Spleen (tissue), 13 donors: ENCODE measurements at places on chromosomes 12 and 14.
A peak's percentile ranks its signal among the peaks of the same experiment; 100 is the strongest.

- no peaks in the 10 kb centered on the region for H3K27me3 ChIP-seq
- H3K27ac ChIP-seq: no peak overlapping the region
- no peak for DNase-seq
- no peak overlapping the region for H3K4me3 ChIP-seq
- H3K36me3 ChIP-seq: peaks cover 54% of the 10 kb centered on the region
Measured at GRCh38 chr12:68297929-68298328, 34.2 kb downstream of the MDM1 start.

- no peak for DNase-seq
- H3K36me3 ChIP-seq: no peaks in the 10 kb centered on the region
- H3K4me1 ChIP-seq: no peaks in the 10 kb centered on the region
- H3K27ac ChIP-seq: no peak overlapping the region
- no peak overlapping the region for H3K4me3 ChIP-seq
Measured at GRCh38 chr12:47066278-47067025, 13.0 kb upstream of the PCED1B start.

GRCh38 chr12:124543052-124543589 is 24.3 kb downstream of the NCOR2 start:
- H3K36me3 ChIP-seq: no peaks in the 10 kb centered on the region
- H3K4me3 ChIP-seq: no peak overlapping the region
- peaks cover 59% of the 10 kb centered on the region for H3K4me1 ChIP-seq
- H3K27ac ChIP-seq: peak overlapping the region; percentile 70
- DNase-seq: peak; percentile 77

DNA sequence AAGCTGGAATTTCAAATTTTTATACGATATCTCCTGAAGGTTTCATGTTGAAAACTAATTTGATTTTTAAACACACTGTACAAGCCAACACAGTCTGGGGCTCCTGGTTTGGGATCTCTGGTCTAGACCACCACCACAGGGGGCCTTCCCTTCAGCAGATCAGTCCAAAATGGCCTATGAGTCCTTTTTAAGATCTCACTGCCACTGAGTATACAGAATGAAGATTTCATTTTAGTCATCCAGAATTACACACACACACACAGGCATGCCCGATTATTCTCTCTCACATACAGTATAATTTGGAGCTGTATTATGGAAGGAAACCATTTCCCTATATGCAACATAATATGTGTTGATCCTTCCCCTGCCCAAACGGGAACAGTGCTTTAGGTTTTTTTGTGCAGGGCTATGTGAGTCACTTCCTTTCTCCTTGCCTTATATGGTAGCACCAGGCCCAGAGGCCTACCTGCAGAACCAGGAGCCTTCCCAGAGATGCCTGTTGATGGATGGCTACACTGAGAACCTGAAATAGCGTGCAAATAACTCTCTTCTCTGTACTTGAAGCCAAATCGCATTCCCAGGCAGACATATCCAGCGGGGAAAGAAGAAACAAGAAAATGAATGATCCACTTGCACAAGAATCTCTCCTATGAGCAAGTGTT is 28.1 kb upstream of the WNK1 start:
- DNase-seq: no peak
- H3K36me3 ChIP-seq: no peaks in the 10 kb centered on the region
- no peaks in the 10 kb centered on the region for H3K27me3 ChIP-seq
- H3K4me3 ChIP-seq: no peak overlapping the region
- peak overlapping the region; percentile 14 for H3K27ac ChIP-seq
- H3K4me1 ChIP-seq: peaks cover 50% of the 10 kb centered on the region

DNA sequence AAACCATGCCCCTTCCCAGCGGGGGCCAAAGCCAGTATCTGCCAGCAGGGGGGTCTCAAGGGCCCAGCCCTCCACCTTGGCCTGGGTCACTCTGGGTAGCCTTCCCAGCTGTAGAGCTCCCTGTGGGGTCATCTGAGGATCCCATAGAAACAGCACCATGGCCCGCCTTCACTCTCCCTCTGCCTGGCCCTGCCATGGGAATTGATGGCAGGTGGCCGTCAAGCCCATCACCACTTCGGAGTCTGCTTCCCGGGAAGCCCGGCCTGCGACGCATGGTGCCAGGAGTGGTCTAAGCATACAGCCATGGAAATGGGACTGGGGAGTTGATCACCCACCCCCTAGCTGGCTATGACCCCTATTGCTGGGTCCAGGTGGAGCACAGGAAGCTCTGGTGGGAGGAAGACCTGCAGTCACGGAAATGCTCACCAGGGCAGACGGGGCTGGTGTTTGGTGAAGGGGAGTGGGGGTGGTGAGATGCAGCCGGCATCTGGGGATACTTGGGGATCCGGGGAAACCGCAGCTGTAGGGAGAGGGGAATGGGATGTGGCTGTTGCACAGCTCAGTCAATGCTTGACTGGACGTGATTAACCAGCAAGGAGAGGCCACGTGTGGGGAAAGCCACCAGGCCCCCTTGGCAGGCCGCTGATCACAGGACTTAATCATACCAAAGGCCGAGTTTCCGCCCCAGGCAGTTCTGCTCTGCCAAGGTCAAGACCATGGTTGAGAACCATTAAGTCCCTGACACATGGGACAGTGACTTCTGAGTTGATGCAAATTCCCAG is 52.2 kb upstream of the DIO3 start:
- H3K36me3 ChIP-seq: no peaks in the 10 kb centered on the region
- H3K27ac ChIP-seq: no peak overlapping the region
- no peaks in the 10 kb centered on the region for H3K4me1 ChIP-seq
- H3K27me3 ChIP-seq: no peaks in the 10 kb centered on the region
- no peak overlapping the region for H3K4me3 ChIP-seq
- DNase-seq: peak; percentile 65

DNA sequence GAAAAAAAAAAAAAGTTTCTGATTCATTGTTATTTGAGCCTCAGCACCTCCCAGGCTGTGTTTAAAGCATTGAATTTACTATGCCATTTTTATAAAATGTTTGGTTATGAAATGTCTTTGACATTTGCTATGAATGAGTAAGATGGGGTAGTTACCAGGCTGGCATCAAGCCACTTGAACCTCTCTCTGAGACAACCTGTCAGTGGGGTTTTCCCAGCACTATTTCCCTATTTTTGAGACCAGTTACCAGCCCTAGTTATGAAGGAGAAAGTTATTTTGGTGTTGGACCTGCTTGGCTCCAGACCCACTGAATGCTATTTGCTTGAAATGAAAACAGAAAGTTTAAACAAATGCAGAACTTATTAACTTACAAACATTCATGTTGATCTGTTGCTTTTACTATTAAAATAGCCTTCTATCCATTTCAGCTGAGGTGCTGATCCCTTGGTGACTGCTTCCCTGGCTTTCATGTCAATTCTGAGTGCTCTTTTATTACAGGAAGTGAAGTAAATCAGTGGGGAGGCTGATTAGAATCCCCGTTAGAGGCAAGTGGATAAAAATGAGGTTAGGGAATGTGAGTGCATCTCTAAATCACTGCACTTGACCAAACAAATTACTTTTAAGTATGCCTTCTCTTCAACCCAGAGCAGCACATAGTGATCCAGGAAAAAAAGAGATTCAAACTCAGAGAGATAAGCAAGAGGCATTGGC is 37.8 kb downstream of the LLPH start:
- H3K27me3 ChIP-seq: no peaks in the 10 kb centered on the region
- DNase-seq: no peak
- H3K4me3 ChIP-seq: no peak overlapping the region
- H3K36me3 ChIP-seq: no peaks in the 10 kb centered on the region
- H3K27ac ChIP-seq: no peak overlapping the region
- H3K4me1 ChIP-seq: peaks cover 5% of the 10 kb centered on the region

DNA sequence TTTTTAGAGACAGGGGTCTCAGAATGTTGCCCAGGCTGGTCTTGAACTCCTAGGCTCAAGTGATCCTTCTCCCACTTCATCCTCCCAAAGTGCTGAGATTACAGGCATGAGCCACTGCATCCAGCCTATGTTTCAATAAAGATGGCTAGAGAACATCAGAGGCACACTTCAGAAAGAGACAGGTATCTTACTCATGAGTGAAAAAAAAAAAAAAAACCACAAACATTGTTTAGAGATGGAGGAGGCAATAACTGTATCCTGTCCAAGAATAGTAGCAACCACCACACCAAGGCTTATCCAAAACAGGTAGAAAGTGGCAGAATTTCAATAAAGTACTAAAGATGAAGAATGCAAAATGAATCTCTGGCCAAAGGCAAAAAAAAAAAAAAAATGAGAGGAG is 30.3 kb downstream of the EEA1 start:
- H3K27me3 ChIP-seq: no peaks in the 10 kb centered on the region
- H3K36me3 ChIP-seq: no peaks in the 10 kb centered on the region
- H3K4me3 ChIP-seq: no peak overlapping the region
- peaks cover 31% of the 10 kb centered on the region for H3K4me1 ChIP-seq

DNA sequence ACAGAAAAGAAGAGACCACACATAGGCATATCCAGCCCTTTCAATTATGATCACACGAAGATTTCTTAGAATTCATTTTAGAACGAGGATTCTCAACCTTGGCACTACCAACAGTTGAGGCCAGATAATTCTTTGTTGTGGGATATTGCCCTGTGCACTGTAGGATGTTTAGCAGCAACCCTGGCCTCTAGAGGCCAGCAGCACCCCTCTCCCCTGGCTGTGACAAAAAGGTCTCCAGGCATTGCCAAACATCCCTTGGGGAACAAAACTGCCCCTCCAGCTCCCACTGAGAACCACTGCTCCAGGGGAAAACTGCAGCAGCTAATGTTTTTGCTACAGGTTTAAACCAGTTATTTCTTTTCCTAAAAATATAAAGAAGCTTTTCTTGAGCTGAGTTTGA is 7.1 kb downstream of the NT5DC3 start:
- DNase-seq: no peak
- no peaks in the 10 kb centered on the region for H3K36me3 ChIP-seq
- no peak overlapping the region for H3K4me3 ChIP-seq
- no peak overlapping the region for H3K27ac ChIP-seq
- H3K27me3 ChIP-seq: no peaks in the 10 kb centered on the region
- H3K4me1 ChIP-seq: peaks cover 12% of the 10 kb centered on the region

GRCh38 chr14:69625299-69626131 is 14.1 kb downstream of the SUSD6 start:
- H3K27me3 ChIP-seq: no peaks in the 10 kb centered on the region
- peak; percentile 94 for DNase-seq
- peaks cover 99% of the 10 kb centered on the region for H3K4me1 ChIP-seq

DNA sequence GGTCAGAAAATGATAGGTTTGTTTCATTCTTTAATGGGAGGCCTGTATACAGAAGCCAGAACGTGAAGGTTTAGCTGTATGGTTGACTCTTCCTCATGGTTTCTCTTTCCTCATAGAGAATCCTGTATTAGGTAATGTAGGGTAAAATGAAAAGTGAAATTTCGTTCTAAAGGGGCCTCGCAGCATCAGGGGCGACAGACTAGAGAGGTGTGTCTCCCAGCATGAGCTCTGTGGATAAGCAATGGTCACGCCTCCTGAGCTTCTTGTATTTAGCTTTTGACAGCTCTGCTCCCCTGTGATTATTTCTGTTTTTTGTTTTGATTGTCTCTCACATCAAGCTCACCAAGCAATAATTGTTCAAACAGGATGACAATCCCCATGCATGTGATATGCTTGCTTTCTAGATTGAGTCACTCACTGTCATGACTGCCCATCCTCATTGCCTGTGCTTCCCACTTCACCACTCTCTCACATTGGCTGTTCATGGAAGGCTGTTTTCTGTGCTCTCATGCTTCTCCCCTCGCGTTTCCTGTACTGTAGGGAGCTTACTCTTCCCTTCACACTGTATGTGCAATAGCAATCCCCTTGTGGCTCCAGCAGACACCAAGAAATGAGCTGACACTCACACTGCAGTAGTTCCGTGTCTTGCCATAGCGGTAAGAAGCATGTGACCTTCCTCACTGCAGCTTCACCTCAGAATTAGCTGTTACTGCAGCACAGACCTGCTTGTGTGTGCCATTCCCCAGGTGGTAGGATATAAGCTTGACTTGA is 44.0 kb downstream of the RAD52 start:
- peaks cover 100% of the 10 kb centered on the region for H3K36me3 ChIP-seq
- H3K4me1 ChIP-seq: peaks cover 7% of the 10 kb centered on the region
- no peak for DNase-seq
- no peaks in the 10 kb centered on the region for H3K27me3 ChIP-seq

DNA sequence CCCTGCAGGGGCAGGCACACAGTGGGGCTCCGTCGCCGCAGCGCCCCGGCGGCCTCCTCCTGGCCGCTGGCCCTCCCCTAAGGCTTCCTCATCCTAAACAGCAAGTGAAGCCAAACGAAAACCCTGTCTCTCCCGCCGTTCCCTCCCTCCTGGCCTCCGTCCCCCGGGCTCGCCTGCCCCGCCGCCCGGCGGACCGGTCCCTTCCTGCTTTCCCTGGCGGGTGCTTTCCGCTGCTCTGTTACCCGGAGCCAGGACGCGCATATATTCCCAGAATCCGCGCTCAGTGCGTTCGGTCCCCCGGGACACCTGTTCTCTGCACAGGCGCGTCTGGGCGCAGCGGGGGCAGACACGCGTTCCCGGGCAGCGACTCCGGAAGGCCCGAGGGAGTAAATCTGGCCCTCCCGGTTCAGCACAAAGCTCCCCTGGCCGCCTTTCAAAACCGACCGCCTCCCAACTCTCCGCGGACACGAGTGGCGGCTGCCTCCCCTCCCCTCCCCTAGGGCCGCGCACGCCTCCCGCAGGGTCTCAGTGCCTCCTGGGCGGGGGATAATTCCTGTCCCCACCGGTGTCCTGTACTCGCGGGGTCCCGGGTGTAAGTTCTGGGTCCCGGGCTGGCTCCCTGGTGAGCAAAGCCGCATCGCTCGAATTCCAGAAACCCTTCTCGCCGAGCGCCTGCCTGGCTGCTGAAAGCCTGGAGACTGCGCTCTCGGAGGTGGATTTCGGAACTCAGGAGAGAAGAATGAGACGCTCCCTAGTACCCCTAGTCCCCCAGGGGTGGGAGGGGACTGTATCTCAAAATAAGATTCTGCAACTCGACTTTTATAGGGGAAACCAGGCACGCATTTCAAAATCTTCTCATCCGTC is 21.4 kb upstream of the CEP170B start:
- peak overlapping the region; percentile 21 for H3K4me3 ChIP-seq
- DNase-seq: peak; percentile 63
- peaks cover 52% of the 10 kb centered on the region for H3K27me3 ChIP-seq
- no peaks in the 10 kb centered on the region for H3K36me3 ChIP-seq

DNA sequence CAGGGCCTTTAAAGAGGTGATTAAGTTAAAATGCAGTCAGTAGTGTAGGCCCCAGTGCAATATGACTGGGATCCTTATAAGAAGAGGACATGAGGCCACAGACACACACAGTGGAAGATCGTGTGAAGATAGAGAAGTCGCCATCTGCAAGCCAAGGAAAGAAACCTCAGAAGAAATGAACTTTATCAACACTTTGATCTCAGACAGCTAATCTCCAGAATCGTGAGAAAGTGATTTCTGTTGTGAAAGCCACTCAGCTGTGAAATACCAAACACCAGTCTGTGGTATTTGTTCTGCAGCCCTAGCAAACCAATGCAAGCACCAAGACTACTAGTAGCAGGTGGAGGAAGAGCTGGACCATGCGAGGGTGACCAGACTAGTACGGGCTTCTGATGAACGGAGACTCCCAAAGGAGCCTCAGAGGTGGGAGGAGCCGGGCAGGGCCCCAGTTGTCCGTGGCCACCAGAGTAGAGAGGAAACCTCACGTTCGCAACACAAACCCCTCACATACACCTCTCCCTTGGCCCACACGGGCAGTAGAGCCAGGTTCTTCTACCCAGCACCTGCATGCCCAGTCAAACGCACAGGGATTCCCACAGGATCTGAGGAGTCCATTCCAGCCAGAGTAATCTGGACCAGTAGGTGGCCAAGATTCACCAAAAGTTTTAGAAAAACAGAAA is 243.0 kb downstream of the TTC8 start:
- DNase-seq: no peak
- no peaks in the 10 kb centered on the region for H3K36me3 ChIP-seq
- no peaks in the 10 kb centered on the region for H3K27me3 ChIP-seq
- no peaks in the 10 kb centered on the region for H3K4me1 ChIP-seq
- H3K4me3 ChIP-seq: no peak overlapping the region
- H3K27ac ChIP-seq: no peak overlapping the region
